ENCODE measurements at places on chromosomes 7 and 10.

DNA sequence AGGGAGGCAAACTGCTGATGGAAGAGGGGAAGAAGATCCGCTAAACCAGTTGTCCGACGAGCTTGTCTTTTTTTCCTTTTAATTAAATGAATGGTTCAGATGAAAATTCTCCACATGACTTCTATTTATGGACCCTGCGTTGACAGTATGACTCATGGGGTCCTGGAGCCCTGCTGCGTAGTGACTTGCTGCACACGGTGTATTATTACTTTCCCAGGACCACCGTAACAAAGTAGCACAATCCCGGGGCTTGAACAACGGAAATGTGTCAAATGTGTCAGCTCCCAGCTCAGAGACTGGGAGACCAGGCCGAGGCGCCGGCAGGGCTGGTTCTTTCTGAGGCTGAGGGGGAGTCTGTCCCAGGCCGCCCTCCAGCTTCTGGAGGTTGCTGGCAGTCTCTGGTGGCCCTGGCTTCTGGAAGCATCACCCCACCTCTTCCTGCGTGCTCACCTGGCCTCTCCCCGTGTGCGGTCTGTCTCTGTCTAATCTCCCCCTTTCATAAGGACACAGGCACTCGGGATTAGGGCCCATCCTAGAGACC is 33.8 kb upstream of the MNX1 start:
- DNase-seq: no peak

- no peak for DNase-seq
Measured at GRCh38 chr10:127290850-127291249, 94.5 kb upstream of the INSYN2A start.

- DNase-seq: no peak
Measured at GRCh38 chr10:103111031-103111917, 81.8 kb downstream of the NT5C2 start.

- no peak for DNase-seq
Measured at GRCh38 chr10:122854648-122855047, 9.0 kb upstream of the CUZD1 start.

GRCh38 chr7:18786196-18786727 is 290.7 kb downstream of the HDAC9 start:
- DNase-seq: no peak

GRCh38 chr10:80122110-80122710 is 10.3 kb upstream of the PLAC9 start:
- DNase-seq: no peak

DNA sequence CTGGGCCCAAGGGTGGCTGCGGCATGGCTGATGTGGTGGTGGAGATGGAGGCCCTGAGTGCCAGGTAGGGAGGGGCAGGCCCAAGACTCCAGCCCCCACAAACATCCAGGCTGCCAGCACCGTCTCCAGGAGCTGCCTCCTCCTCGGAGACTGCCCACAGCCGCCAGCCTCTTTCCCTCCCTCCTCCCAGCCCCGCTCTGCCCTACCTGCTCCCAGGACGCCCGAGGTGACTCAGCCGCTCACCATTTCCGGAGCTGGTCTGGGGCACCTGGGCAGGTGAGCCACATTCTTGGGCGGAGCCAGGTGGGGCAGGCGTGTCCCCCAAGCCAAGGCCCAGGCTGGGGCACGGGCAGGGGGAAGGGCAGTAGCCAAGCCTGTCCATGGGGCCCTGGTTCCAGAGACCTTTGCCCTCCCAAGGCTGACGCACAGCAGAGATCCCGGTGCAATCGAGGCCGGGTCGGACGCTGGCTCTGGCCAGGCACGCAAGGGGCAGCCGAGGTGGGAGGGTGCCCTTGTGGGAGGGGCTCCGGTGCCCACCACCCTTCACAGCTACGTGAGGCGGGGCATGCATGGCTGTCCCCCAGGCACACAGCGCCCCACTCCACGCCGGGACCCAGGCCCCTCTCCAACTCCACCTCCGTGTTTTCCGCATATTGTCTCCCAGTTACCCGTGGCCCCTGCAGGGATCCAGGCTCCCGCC is 8.8 kb downstream of the ADAP1 start:
- no peak for DNase-seq

- DNase-seq: no peak
Measured at GRCh38 chr10:69663369-69663947, 33.4 kb downstream of the FAM241B start.

DNA sequence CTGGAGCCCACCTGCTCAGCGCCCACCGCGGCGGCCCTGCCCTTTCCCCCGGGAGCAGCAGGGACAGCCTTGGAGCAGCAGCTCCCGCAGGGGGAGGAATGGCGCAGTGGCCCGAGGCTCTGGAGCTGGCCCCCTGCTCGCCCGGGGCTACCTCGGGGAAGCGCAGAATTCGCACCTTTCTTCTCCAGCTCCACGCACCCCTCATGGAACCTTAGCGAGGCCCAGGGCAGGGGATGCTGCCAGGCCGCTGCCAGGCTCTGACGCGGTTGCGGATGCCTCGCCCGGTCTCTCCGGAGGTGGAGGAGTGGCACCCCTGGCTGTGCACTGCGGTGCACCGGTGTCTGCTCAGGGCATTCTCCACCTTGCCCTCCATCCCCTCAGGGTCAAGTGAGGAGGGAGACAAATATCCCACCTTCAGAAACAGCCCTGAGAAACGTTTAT is 84.9 kb upstream of the MKI67 start:
- DNase-seq: no peak

DNA sequence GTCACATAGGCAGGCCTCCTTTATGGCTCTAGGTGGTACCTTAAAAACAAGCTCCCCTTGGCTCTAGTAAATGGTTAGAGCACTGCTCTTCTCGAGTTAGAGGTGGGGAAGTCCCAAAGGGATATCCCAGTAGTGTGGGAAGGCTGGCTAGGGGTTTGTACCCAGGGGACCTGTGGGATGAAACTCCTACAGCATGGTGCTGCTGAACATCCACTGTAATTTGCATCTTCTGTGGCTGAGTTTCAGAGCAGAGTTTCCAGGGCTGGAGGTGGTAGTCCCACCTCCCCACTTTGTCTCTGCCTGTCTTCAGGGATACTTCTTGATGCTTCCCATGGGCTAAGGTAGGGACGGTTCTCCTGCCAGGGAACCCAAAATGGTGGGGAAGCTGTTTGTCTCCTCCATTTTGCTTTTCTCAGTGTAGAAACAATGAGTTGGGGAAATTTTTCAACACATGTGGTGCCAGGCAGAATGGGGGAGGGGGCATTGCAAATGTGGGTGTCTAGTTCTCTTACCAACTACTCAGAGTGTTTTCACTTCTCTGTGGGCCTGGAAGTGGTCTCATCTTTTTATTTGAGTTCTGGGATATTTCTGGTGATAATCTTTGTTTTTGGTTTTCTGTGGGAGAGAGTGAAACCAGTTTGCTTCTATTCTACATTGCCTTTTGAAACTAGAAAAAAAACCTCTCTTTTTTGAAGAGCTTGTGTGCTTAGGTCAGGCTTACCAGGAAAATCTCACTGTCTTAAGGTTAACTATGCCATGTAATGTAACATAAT is 36.3 kb downstream of the SCART1 start:
- peak; percentile 40 for DNase-seq

DNA sequence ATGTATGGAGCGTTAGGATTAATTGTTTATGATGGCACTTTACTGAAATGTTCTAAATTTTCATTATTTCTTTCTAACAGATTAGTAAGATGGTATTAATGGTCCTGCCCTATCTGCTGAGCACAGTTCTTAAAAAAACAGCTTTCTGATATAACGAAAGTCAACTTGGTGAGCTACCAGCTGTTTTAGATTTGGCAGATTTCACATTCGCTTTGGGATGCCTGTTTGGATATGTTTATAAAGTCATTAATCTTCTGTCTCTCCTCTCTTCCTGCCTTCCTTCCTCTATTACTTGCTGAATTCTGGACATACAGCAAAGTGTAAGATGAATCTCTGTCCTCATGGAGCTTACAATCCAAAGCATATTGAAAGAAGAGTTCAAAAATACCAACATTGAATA is 396.8 kb upstream of the LRGUK start:
- DNase-seq: no peak

GRCh38 chr7:127473409-127473808 is 80.9 kb upstream of the ZNF800 start:
- no peak for DNase-seq

- DNase-seq: no peak
Measured at GRCh38 chr7:135188298-135188984, 17.9 kb upstream of the CYREN start.

DNA sequence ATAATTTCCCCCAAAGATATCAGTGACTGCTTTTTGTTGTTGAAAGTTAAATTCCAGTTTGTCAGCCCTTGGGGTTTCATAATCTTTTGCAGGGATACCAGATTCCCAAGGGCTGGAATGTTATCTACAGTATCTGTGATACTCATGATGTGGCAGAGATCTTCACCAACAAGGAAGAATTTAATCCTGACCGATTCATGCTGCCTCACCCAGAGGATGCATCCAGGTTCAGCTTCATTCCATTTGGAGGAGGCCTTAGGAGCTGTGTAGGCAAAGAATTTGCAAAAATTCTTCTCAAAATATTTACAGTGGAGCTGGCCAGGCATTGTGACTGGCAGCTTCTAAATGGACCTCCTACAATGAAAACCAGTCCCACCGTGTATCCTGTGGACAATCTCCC is 3.2 kb downstream of the CYP26A1 start:
- DNase-seq: no peak

- DNase-seq: no peak
Measured at GRCh38 chr7:132455378-132455777, 120.9 kb downstream of the PLXNA4 start.

- DNase-seq: no peak
Measured at GRCh38 chr10:75165684-75166622, 44.6 kb upstream of the VDAC2 start.

- no peak for DNase-seq
Measured at GRCh38 chr10:33263453-33263852, 71.0 kb downstream of the NRP1 start.

DNA sequence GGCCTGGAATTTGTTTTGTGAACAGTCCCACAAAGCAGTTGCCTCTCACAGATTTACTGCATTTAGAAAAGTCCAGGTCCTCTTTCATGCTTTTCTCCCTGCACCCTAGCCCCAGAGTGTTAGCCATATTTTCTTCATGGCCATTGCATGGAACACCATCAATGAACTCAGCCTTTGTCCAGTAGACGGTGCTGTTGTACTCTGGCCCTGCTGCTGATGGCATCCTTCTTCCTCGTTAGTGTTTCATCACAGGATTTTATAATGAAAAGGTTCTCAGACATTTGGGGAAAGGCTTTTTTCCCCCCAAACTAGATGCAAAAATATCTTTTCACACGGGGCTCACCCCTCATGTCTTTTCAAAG is 93.0 kb upstream of the SLC25A13 start:
- DNase-seq: peak; percentile 45

- DNase-seq: no peak
Measured at GRCh38 chr7:98569691-98570337, 47.3 kb upstream of the NPTX2 start.

- no peak for DNase-seq
Measured at GRCh38 chr10:100725869-100726426, 19.4 kb upstream of the PAX2 start.

- no peak for DNase-seq
Measured at GRCh38 chr10:24664991-24665390, 58.7 kb downstream of the ARHGAP21 start.

GRCh38 chr10:59047180-59047579 is 129.3 kb upstream of the PHYHIPL start:
- no peak for DNase-seq

- DNase-seq: no peak
Measured at GRCh38 chr7:138753150-138753518, 44.7 kb upstream of the TMEM213 start.

DNA sequence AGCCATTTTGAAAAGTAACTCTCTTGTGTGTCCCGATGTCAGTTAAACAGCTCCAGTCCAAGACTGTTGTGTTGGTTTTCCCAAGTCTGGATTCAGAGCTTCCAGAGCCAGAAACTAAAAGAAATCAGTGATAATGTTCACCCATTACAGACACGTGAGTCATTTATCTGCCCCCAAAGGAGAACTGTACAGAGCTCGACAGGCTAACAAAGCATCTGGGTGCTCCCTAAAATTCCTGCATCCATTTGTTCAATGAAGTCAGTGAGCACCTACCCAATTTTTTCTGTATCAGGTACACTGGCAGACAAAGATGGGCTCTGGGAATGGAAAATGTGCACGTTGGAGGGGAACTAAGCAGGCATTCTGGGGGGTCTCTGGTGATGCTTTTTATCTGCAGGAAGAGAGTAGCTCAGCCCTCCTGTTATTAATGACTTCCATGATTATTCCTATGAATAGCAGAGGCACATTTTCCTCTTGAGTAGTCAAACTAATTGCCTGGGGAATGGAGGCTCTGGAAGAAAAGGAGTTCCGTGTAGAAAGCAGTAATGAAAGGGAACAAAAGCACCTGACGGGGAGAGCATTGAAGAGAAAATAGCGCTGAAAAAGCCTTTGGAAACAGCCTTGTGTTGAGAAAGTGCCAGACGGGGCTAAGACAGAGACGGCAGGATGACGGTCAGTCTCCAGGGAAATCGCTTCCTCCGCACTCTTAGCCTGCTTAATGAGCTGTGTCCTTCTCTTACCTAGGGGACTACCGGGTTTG is 75.3 kb downstream of the GAD2 start:
- no peak for DNase-seq

GRCh38 chr7:40676221-40676620 is 541.4 kb downstream of the SUGCT start:
- no peak for DNase-seq

DNA sequence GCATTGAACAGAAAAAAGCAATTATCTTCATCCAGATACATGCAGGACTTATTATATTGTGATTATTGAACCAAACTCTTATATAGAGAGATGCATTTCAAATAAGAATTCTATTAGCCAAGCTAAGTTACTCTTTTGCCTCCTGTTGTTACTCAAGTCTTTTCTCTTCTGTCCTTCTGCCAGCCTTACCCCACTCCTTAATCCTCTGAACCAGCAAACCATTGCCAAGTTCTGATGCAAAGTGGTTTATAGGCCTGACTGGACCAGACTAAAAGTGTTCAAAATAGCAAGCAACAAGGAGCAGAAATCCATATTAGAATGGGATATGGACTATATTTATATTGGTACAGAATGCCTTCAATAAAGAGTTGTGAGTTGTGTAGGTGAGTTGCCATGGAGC is 2.2 kb upstream of the SLC26A4 start:
- DNase-seq: no peak

- DNase-seq: no peak
Measured at GRCh38 chr7:43244232-43244631, 131.8 kb downstream of the HECW1 start.

- DNase-seq: no peak
Measured at GRCh38 chr10:28382525-28383269, 79.8 kb upstream of the MPP7 start.

GRCh38 chr7:32502728-32503127 is 7.4 kb downstream of the AVL9 start:
- DNase-seq: peak; percentile 31

- DNase-seq: no peak
Measured at GRCh38 chr7:113113912-113114311, 4.4 kb downstream of the SMIM30 start.

DNA sequence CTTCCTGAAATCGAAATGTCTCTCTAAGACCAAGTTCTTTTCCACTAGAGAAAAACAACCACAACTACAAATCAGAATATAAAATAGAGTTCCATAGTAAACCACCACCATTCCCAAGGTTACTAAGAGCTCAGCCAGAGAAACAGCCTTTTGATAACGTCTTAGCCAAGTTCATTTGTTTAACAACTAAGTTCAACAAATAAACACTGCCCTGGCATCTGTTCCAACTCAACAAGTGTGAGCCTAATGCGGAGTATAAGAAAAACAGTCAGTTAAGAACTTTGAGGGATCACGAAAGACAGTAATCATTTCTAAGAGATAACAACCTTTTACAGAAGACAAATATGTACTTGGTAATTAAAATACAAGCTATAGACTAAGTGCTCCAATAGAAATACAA is 77.3 kb downstream of the CALD1 start:
- no peak for DNase-seq

GRCh38 chr10:43057831-43058340 is 19.0 kb upstream of the RET start:
- DNase-seq: no peak

GRCh38 chr10:74738052-74738451 is 88.3 kb upstream of the KAT6B start:
- DNase-seq: no peak
